HFFc6 (cell line): ENCODE measurements at places on chromosomes 6 and 20.

- H3K4me3 ChIP-seq, result no peak overlapping the region
- H3K4me1 ChIP-seq, result peaks cover 27% of the 10 kb centered on the region
- no peak for DNase-seq
- H3K27ac ChIP-seq, result no peak overlapping the region
- H3K36me3 ChIP-seq, result no peaks in the 10 kb centered on the region
Measured at GRCh38 chr6:1869308-1869707, 259.6 kb downstream of the FOXC1 start.

DNA sequence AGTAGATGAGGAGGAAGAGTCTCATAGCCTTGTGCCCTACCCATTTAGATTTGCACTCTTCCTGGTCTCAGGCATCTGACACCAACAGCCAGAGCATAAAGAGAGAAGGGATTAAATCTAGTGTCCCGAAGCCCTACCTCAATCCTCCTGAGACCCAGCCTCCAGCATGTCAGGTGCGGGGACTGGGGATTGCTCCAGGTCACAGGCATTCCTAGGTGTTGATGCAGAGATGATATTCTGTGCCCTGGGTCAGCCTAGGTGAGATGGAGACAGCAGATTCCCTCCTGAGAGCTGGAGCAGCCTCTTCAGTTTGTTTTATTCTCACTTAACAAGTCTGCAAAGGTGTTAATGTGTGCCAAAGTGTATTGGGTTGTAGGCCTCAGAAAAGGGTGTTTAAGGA is 89.8 kb downstream of the ANKRD6 start:
- no peak overlapping the region for H3K4me3 ChIP-seq
- H3K4me1 ChIP-seq, result no peaks in the 10 kb centered on the region
- DNase-seq, result no peak
- H3K27me3 ChIP-seq, result peaks cover 2% of the 10 kb centered on the region; the same call in 1 of the 2 replicates

DNA sequence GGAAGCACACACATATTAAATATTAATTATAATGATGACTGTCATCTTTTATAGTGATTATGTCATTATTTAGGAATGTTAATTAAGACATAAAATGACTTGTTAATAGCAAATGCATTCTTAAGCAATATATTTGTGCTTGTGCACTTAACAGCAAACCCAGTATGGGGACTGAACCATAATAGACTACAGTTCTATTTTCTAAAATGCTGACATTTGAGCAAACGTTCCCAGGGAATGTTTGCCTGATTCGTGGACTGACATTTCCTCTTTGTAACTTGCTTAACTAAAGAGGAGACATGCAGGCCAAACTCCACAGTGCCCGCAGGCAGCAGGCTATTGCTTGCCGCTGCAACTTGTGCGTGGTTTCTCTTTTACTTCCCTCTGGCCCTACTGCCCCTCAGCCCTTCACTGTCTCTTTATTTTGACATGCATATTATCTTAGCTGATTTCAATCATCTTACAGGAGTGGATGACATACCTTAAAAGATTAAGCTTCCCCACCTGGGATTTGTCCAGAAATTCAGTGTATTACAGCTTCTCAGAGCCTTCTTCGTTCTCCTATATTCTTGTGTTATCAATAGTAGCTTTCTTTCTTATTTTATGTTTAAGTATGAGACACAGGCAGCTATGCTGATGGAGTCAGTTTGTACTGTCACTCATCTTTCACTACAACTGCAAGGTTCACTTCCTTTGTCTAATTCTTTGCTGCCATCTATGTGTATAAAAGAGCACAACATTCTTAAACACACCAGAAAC is 141.5 kb downstream of the GMDS start:
- no peaks in the 10 kb centered on the region for H3K27me3 ChIP-seq
- H3K27ac ChIP-seq, result no peak overlapping the region; the same call in 1 of the 2 replicates
- peaks cover 15% of the 10 kb centered on the region for H3K4me1 ChIP-seq
- peak; percentile 53 for DNase-seq
- no peak overlapping the region; the same call in 1 of the 2 replicates for H3K4me3 ChIP-seq

DNA sequence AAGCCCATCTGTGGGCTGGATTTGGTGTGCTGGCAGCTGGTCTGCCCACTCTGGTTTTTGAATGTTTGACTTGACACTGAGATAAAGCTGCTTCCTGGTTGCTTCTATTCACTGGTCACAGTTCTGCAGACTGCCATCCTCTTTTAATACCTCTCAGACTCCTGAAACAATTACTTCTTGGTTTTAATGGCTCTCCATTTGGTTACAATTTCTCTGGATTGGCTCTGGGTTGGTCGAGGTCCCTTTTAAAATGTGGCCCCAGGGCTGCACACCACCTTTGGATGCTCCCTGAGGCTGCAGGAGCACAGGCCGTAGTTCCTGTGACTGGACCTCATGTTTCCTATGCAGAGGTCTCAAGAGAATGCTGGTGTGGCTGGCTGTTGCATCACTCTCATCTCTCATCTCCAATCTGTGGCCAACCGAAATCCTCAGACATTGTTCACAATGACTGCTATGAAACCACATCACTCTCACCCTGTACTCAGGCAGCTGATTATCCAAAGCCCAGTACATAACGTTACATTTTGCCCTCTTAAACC is 98.5 kb downstream of the INSM1 start:
- H3K27me3 ChIP-seq, result peaks cover 2% of the 10 kb centered on the region
- no peaks in the 10 kb centered on the region for H3K36me3 ChIP-seq
- H3K4me3 ChIP-seq, result no peak overlapping the region; the same call in 1 of the 2 replicates
- H3K27ac ChIP-seq, result peak overlapping the region; percentile 89
- DNase-seq, result peak; percentile 73

DNA sequence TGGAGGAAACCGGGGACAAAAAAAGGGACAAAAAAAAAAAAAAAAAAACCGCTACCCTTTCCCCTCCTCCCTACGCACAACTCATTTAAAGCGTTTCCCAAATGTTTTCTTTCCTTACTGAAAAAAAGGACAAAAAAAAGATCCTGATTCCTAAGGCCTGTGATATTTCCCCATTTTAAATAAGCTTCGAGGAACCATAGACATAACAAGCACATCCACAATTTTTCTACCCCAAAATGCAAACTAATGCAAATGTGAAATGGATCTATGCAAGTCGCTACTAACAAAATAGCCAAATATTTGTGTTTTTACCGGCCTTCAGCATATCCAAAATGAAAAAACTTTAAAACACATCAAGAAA is 1.4 kb upstream of the ZNF217 start:
- peaks cover 67% of the 10 kb centered on the region for H3K4me1 ChIP-seq
- peaks cover 12% of the 10 kb centered on the region for H3K36me3 ChIP-seq
- H3K27ac ChIP-seq, result peak overlapping the region; percentile 91
- peak overlapping the region; percentile 85 for H3K4me3 ChIP-seq

- H3K4me1 ChIP-seq, result peaks cover 30% of the 10 kb centered on the region
- H3K27me3 ChIP-seq, result peaks cover 2% of the 10 kb centered on the region
- H3K27ac ChIP-seq, result no peak overlapping the region
- DNase-seq, result no peak
- H3K36me3 ChIP-seq, result no peaks in the 10 kb centered on the region
- no peak overlapping the region for H3K4me3 ChIP-seq
Measured at GRCh38 chr6:127959869-127960268, 59.0 kb upstream of the THEMIS start.

GRCh38 chr6:38552121-38552520 is 87.6 kb downstream of the BTBD9 start:
- H3K4me3 ChIP-seq, result no peak overlapping the region
- no peak overlapping the region for H3K27ac ChIP-seq
- no peaks in the 10 kb centered on the region; the same call in 1 of the 2 replicates for H3K27me3 ChIP-seq

DNA sequence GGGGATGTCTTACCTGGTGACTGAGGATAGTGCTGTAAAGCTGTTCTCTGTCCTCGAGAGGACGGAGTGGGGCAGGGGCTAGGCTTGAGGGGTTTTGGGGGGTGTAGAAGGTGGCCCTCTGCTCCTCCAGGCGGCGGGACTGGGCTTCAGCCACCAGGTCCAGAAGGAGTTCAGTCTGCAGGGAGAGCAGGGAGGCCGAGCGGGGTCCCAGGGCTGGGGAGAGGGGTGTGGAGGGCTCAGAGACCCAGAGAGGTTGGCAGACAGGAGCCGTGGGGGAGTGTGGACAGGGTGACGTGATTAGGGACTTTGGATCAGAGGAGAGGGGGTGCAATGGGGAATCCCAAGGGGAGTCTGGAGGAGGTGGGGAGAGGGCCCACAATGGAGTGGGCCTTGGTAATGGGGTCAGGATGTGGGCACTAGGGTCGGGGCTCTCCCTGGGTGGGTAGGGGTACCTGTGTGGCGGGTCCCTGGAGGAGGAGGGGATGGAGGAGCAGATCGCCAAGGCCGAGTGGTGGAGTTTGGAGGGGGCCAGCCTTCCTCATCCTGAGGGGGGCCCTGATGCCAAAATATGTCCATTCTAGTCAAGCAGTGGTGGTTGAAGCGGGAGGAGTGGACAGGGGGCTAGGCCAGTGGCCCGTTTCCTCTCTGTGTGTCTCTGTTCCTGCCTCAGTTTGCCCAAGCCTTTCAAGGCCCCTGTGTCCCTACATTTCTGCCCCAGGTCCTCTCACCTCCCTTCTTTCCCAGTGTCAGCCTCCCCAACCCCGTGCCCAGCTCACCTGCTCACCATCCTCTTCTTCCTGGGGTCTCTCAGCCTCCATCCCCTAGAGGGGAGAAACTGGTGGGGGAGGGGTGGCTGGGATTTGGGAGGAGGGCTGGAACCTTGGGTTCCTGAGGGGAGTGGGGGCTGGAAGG is 491 bp downstream of the GPSM3 start:
- peak overlapping the region; percentile 18; the same call in 1 of the 2 replicates for H3K4me3 ChIP-seq
- H3K4me1 ChIP-seq, result peaks cover 61% of the 10 kb centered on the region
- no peaks in the 10 kb centered on the region; the same call in 1 of the 2 replicates for H3K27me3 ChIP-seq
- peaks cover 6% of the 10 kb centered on the region for H3K36me3 ChIP-seq

DNA sequence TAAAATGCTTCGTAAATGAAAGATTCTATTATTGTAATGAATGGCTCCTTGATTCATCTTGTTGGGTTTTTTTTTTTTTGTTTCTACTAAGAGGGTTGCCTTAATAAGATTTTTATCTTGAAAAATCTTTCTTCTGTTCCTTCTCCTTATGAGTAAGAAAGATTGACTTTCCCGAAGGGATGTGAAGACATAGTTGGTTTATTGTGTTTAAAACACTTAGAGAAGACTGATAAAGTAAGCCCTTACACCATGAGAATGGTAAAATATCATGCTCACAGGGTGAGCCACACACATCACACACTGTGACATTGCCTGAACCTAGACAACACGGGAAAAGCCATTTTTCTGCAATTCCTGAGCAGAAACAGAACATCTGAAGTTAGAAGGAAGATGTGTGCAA is 317.2 kb upstream of the TCF21 start:
- no peak overlapping the region for H3K4me3 ChIP-seq
- no peaks in the 10 kb centered on the region for H3K36me3 ChIP-seq
- no peak overlapping the region for H3K27ac ChIP-seq
- peaks cover 51% of the 10 kb centered on the region for H3K4me1 ChIP-seq
- DNase-seq, result no peak

DNA sequence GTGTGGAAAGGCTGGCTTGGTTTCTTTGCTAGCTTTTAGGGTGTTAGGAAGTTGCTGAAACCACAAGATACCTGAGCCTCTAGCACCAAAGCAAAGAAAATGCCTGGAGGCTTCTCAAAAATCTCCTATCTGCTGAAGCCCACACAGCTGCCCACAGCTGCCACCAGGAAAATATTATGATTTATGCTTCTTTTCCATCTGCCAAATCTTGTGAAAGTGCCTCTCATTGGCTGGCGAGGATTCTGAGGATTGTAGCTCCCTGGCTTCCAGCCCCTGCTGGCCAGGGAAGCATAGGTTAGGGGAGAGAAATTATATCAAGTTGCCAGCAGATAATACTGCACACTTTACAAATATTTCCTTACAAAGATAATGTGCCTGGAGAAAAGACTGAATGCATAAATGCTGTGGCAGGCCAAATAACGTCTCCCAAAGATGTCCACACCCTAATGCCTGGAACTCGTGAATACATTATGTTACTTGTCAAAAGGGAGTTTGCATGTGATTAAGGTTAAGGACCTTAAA is 98.4 kb downstream of the MRPL14 start:
- no peaks in the 10 kb centered on the region for H3K27me3 ChIP-seq
- no peaks in the 10 kb centered on the region for H3K36me3 ChIP-seq
- DNase-seq, result no peak
- H3K4me1 ChIP-seq, result peaks cover 34% of the 10 kb centered on the region
- no peak overlapping the region for H3K4me3 ChIP-seq

DNA sequence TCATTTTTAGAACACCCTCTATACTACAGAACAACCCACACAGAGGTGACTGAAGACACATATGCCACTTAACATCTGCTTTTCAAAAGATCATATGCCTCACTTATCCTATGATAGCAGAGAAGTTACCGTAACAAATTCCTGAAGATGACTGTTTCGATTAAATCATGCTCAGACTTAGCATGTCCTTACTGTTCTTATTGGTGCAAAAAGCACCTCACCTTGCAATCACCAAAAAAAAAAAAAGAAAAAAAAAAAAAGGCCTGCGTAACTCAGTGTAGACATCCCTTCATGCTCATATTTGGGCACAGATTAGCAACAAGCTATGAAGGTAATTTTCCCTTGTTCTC is 17.7 kb upstream of the DST start:
- H3K4me3 ChIP-seq, result no peak overlapping the region
- peaks cover 87% of the 10 kb centered on the region for H3K4me1 ChIP-seq
- DNase-seq, result no peak
- H3K27me3 ChIP-seq, result peaks cover 15% of the 10 kb centered on the region
- peak overlapping the region; percentile 61 for H3K27ac ChIP-seq

- H3K27ac ChIP-seq, result no peak overlapping the region; the same call in 1 of the 2 replicates
- DNase-seq, result no peak
- H3K36me3 ChIP-seq, result 0 out of 2 replicates have a peak, but pooled peaks cover 4% of the 10 kb centered on the region
- peaks cover 71% of the 10 kb centered on the region for H3K4me1 ChIP-seq
- H3K4me3 ChIP-seq, result peak overlapping the region; percentile 61
Measured at GRCh38 chr20:33668466-33669155, 1.9 kb downstream of the ACTL10 start.

DNA sequence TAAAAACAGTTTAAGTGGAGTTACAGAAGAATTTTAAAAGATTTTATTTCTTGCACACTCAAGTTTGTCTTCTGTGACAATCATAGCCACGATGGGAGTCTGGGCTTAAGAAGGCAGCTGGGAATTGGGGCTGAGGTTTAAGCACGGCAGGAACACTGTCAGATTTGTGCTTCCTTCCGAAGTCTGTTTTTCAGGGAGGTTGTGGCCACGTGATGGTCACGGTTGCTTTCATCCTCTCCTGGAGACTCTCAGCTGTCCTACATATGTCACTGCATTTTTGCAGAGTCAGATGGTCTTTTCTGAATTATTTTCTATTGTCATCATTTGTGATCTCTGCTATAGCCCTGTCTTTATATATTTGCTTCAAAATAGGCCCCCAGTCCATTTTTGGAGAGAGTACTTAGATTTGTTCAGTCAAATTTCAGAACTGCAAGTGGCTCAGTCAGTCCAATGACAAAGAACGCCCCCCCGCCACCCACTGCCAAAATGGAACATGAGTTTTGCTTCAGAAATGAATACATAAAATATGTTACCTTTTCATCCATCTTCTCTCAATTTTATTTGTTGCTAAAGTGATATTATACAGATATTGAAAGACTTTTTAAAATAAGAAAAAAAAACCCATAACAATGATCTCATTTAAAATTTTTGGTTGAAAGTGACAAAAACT is 111.8 kb upstream of the ZFP64 start:
- no peak for DNase-seq
- H3K36me3 ChIP-seq, result no peaks in the 10 kb centered on the region
- H3K27me3 ChIP-seq, result peaks cover 4% of the 10 kb centered on the region
- no peak overlapping the region for H3K27ac ChIP-seq
- H3K4me3 ChIP-seq, result no peak overlapping the region

- peaks cover 14% of the 10 kb centered on the region; the same call in 1 of the 2 replicates for H3K36me3 ChIP-seq
- no peak overlapping the region for H3K4me3 ChIP-seq
- no peak for DNase-seq
- H3K27ac ChIP-seq, result no peak overlapping the region
Measured at GRCh38 chr6:82866446-82866845, 199.2 kb downstream of the UBE3D start.
